Caki2 (cell line): ENCODE measurements at places on chromosomes 1 and 21.
A peak's percentile ranks its signal among the peaks of the same experiment; 100 is the strongest.

DNA sequence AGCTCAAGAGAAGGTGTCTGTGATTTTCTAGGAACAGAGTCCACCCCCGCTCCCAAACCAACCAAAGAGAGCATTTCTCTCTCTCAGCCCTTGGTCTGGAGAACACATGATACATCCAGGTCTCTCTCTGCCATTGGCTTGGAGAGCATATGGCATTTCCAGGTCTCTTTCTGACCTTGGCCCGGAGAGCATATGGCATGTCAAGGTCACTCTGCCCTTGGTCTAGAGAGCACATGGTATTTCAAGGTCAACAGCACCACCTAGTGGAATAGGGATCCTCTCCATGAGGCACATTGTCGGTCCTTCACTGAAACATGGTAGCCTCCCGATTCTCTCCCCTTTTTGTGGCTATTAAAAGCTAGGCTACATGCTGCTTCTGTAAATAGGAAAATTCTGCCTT lies 437.7 kb upstream of the OLFM3 start:
- peak; percentile 1 for DNase-seq

DNA sequence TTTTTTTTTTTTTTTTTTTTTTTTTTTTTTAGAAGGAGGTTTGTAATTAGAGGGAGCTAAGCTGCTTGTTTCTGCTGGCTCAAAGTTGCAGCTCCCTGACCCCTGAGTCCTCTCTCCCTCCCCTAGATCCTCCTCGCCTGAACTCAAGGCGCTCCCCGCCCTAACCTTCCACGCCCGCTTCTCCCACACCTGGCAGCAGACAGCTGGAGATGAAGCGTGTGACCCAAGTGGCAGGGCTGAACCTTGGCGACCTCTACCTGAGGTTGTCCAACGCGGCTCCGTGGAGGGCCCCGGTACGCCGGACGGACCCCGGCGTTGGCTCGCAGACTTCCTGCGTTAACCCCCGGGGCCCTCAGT lies 795 bp downstream of the NGF start:
- DNase-seq = no peak

DNA sequence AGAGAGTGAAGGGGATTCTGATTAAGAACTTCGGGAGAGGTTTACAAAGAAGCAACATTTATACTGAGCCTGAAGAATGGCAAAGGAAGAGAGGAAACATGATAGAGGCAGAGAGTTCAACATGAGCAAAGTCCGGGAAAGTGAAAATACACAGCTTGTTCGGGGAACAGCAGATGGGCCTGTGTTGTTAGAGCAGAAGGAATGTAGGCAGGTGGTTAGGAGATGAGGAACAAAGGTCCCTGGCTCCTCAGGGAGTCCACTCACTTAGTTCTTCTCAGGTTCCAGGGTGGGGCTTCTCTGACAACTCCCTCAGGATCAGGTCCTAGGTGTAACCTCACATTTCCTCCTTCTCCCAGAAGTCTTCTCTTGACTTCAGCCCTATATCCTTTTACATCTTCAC lies 5.1 kb upstream of the ZNF326 start:
- DNase-seq = no peak

DNA sequence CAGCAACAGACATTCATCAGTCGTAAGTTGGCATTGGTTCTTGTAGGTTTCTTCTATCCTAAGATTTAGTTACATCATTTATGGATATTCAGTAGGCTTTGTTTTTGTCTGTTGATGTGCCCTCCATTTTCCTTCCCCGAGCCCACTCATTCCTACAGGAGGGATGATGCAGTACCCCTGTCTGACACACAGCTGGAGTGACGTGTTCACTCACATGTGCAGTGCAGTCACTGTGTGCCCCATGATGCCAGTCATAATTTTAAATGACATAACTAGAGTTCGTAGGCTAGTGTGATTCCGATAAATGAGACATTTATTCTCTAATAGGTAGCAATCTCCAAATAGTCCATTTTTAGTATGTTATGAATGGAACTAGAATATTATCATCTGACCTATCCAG lies 438.4 kb downstream of the DSCAM start:
- DNase-seq = no peak

GRCh38 chr1:42999308-42999707 lies 40.6 kb upstream of the SLC2A1 start:
- DNase-seq = no peak

- DNase-seq = no peak
Observed at GRCh38 chr1:93331412-93331811, 14.3 kb upstream of the DR1 start.

- DNase-seq = no peak
Observed at GRCh38 chr1:226690460-226690982, 48.6 kb downstream of the ITPKB start.

GRCh38 chr1:114510274-114511031 lies 550 bp downstream of the TRIM33 start:
- DNase-seq = peak; percentile 67

DNA sequence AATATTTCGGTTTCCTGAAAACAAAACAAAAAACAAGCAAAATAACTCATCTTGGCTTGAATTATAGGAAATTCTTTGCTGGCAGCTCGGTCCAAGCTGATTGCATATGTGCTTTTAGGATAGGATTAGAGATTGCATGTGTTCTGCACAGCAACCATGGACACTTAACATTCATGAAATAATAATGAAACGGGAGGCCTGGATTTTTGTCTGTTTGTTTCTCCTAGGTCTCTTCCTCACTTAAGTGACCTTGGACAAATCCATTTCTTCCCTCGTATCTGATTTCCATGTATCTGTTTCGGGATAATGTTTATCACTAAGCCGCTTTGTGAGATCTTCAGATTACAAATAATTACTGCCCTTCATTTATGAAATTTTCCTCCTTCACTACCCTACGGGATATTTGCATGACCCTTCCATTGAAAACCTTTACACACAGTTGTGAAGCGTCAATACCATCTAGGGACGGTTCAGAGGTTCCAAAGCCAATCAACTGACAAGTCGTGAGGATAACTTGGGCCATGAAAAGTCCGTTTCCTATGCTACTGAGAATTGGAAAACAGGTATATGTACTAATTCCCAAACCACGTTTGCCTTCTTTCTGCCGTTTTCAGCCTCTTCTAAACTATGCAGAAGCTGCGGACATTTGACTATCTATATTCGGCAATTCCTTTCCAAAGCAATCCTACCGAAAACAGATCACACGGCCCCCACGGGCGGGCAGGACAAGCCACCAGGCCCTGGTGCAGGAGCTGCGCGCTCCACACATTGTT lies 1.3 kb upstream of the H3-3A start:
- DNase-seq = peak; percentile 2

DNA sequence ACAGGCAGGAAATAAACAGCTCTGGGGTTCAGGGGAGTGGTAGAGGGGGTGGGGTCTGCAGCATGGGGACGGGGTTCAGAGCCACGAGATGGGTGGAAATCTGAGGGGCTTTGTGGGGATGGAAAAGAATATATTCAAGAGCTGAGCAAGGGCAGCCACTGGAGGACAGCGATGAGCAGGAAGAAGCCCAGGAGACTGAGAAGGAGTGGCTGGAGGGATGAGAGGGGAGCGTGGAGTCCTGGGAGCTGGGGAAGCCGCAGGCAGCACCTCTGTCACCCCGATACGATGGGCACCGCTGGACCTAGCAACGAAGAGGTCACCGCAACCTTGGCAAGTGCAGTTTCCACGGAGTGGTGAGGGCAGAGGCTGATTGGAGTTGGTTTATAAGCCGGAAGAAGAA lies 10.0 kb upstream of the KCNAB2 start:
- no peak for DNase-seq

GRCh38 chr1:225744745-225745144 lies 32.9 kb upstream of the SRP9 start:
- no peak for DNase-seq

- no peak for DNase-seq
Observed at GRCh38 chr21:44337449-44337848, 1.7 kb downstream of the CFAP410 start.

GRCh38 chr1:182120411-182121258 lies 59.1 kb upstream of the ZNF648 start:
- DNase-seq = peak; percentile 95

DNA sequence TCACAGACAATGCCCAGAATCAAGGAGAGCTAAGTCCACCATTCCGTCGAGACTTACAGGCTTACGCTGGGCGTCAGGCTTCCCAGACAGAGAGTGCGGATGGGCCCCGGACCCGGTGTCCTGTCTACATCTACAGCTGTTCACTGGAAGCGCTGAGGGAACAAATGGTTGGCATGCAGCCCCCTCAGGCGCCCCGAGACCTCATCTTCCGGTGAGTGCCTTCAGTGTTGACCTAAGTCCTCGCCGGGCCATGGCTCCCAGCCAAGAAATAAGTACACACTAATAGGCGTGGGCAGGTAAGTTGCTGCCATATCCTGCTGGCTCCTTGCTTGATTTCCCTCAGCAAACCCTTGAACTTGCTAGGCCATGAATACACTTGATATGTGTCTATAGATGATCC lies 26.2 kb downstream of the HYI start:
- DNase-seq = no peak

- no peak for DNase-seq
Observed at GRCh38 chr1:76179219-76179698, 104.7 kb downstream of the ST6GALNAC3 start.

- peak; percentile 97 for DNase-seq
Observed at GRCh38 chr1:163035446-163036249, 33.5 kb upstream of the RGS4 start.

- DNase-seq = no peak
Observed at GRCh38 chr21:40901691-40902090, 54.7 kb upstream of the DSCAM start.

GRCh38 chr1:94119796-94120569 lies 965 bp downstream of the ABCA4 start:
- DNase-seq = no peak

- no peak for DNase-seq
Observed at GRCh38 chr1:27152829-27153548, 1.9 kb downstream of the SLC9A1 start.

- DNase-seq = no peak
Observed at GRCh38 chr1:110043016-110043415, 8.6 kb downstream of the STRIP1 start.

DNA sequence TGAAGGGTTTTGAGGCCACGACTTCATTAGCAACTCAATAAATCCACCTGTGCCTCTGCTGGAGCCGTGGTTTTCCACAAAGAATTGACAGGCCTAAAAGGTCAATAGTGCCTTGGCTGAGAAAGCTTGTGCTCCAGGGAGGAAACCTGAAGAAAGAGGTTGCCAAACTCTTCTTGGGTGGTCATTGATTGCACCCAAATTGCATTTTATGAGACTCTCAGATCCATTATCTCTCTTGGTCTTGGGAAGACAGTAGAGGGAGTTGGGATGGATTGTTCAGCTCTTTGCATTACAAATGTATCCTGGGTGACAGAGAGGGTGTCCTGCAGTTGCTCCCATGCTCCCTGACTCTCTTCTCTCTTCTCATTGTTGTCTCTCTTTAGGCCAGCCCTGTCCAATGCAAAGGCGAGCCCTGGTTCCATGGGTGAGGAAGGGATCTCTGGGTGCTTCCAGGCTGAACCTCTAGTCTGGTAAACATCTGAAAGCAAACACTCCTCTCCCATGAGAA lies 46.1 kb upstream of the HTR1D start:
- no peak for DNase-seq

DNA sequence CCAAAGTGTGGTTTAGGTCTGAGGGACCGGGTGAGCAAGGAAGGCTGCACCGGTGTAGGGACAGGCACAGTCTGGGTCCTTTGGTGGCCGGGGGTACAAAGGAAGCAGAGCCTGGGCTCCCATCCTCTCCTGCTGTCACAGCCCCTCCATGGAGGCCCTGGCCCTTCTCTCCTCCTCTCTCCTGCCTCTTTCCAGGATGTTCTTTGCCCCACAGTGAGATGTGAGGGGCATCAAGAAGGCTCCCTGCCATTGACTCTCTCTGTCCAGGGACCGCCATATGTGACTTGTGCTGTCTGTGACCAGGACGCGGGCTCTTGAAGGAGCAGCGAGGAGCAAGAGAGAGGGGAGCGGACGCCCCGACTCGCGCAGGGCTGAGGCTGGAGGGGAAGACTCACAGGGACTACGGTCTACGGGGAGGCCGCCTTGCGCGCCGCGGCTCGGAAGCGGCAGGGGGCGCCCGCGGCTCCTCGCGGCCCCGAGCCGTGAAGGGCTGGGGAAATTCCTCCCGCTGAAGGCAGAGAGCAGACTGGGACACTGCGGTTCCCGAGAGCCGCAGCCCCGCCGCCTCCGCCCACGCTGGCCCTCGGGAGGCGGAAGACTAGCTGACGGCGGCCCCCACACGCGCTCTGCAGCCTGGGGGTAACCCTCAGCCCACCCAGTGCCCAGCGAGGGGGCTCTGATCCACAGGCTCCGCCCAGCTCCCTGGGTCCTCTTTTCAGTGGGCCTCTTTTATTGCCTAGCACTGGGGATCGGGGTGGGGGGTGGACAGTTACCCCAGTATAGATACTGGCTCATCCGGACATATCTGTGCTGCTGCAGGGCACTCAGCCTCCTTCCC lies 40.8 kb downstream of the MAB21L3 start:
- DNase-seq = peak; percentile 63

- DNase-seq = peak; percentile 82
Observed at GRCh38 chr21:36428761-36429432, 43.7 kb downstream of the CHAF1B start.

DNA sequence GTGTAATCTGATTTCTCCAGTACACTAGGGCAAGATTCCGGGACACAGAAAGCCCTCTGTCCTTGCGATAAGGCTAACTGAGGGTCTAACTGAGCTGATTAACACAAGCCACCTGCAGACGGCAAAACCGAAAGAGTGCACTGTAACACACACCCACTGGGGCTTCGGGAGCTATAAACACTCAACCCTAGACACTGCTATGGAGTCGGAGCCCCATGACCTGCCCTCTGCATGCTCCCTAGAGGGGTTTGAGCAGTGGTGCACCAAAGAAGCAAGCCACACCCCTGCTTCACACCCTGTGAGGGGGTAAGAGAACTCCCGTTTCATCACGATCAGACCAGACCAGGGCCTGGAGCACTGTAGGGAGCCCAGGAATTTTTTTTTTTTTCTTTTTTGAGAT lies 72.4 kb downstream of the DMRTA2 start:
- DNase-seq = no peak

DNA sequence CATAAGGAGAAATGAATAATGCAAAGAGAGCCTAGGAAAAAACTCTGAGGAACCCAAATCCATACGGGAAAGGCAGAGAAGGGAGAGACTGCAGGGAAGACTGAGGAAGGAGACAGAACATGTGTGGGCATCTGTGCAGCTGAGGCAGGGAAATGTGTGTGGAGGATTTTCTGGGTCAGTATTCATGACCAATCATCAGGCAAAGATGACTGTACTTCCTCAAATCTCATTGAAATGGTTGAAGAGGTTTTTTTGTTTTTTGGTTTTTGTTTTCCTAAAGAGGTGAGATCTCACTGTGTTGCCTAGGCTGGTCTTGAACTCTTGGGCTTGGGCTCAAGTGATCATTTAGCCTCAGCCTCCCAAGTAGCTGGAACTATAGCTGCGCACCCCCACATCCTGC lies 15.7 kb downstream of the DIP2A start:
- no peak for DNase-seq

- DNase-seq = no peak
Observed at GRCh38 chr1:208135354-208135753, 108.8 kb downstream of the PLXNA2 start.

GRCh38 chr1:112255080-112255479 lies 140.9 kb upstream of the CTTNBP2NL start:
- DNase-seq = no peak

- peak; percentile 12 for DNase-seq
Observed at GRCh38 chr21:40466893-40467483, 380.0 kb downstream of the DSCAM start.
